NCI-H2107 (cell line): ENCODE measurements at places on chromosomes 13 and 19.

DNA sequence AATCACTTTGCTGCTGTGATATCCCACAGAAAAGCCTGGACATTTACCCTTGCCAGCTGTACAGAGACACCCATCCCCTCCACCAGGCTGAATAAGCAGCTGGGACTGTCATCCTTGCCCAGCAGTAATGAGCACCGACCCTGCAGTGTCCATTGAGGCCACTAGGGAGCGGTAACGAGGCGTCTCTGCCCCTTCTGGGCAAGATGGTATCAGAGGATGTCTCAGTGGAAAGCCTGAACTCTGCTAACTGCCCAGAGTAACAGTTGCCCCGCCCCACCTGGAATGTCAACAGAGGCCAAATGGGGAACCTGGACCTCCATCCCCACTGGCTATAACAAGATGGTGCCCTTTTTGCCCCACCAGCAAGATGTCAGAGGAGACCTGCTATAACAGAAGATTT, 22.8 kb upstream of the CEACAM20 start:
- no peak for DNase-seq

DNA sequence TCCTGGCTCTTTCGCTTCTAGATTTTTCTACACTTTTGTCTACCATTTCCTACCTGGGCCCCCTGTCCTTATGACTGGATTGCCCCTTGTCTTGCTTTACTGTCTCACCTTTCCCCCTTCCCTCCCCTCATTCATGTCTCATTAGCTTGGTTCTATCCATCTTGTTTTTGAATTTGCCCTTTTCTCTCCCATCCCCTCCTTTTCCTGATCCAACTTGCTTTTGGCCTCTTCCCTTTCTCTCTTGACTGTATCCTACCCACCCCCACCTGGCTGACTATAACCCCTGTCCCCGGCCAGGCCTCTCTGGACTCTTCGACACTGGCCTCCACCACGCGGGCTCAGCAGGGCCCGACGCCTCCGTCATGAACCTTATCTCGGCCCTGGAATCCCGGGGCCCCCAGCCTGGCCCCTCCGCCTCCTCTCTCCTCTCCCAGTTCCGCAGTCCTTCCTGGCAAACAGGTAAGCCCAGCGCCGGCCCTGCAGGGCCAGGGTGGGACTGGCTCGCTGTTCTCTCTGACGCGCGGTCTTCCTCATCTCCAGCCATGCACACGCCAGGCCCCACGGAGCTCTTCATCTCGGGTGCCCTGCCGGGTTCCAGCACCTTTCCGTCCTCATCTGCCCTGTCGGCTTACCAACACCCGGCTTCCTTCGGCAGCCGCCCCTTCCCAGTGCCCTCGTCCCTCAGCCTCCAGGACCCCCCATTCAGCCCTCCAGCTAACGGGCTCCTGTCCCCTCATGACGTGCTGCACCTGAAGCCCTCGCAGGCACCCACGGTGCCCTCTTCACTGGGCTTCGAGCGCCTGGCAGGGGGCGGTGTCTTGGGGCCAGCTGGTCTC, 3.4 kb downstream of the PRR12 start:
- no peak for DNase-seq

GRCh38 chr19:30448386-30449077, 76.3 kb downstream of the ZNF536 start:
- no peak for DNase-seq

DNA sequence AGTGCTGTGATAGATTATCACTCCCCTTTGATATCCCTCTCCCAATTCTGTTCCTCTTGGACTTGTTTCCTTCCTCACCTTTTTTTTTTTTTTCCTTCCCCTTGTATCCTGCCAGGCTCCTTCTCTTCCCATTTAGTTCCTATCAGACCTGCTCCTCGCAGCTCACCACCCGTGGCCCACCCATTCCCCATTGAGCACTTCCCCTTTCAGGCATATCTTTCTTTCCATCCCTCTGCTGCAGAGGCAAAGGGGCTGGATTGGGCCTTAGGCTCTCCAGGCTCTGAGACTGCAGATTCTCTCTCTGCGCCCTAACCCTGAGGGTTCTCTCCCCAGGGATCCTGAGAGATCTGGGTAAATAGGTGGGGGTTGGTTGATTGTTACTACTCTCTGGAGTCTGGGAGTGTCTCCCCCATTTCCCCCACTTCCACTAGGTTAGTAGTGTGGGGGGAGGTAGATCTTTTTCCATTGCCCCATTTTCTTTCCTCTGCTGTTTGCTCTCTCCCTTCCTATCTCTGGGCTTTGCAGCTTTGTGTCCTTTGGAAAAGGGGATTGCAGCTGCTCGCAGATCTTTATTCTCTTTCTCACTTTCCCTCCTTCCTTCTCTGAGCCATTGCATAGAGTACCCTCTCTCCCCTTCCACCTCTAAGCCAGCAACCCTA, 2.3 kb downstream of the ARHGAP35 start:
- no peak for DNase-seq

GRCh38 chr13:73608711-73609485, 525.3 kb downstream of the KLF12 start:
- DNase-seq, result no peak

DNA sequence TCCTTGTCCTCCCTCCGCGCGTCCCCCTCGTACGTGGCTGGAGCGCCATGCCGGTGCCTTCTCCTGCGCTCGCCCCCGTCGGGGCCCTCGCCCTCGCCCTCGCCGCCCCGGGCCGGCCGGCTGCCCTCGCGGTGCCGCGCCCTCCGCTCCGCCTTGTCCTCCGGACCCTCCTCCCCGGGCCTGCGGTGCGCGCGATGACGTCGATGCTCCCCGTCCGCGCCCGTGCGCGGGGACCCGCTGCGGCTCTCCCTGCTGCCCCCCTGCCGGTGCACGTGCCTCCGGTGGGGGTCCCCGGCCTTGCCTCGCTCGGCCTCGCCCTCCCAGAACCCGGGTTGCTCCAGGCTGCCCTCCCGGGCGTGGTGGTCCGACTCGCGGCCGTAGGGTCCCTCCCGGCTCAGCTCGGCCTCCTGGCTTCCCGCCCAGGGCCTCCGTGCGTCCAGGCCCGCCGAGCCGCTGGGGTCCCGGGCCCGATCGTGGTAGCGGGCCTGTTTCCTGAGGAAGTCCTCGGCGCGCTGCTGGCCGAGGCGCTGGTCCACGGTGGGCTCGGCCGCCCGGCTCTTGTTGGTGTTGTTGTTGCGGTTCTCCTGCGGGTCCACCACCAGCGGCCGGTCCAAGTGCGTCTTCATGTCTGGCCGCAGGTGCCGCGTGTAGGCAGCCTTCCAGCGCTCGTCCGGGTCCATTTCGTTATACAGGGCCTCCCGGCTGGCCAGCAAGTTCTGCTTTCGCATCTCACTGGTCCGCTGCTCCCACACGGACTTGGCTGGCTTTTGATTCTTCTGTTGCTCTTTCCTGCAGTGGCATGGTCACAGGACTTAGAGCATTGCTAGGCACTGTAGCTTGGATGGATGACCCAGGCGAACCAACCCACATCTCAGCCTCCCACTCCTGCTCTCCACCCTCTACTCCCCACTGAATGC, 148.6 kb downstream of the IER2 start:
- no peak for DNase-seq

DNA sequence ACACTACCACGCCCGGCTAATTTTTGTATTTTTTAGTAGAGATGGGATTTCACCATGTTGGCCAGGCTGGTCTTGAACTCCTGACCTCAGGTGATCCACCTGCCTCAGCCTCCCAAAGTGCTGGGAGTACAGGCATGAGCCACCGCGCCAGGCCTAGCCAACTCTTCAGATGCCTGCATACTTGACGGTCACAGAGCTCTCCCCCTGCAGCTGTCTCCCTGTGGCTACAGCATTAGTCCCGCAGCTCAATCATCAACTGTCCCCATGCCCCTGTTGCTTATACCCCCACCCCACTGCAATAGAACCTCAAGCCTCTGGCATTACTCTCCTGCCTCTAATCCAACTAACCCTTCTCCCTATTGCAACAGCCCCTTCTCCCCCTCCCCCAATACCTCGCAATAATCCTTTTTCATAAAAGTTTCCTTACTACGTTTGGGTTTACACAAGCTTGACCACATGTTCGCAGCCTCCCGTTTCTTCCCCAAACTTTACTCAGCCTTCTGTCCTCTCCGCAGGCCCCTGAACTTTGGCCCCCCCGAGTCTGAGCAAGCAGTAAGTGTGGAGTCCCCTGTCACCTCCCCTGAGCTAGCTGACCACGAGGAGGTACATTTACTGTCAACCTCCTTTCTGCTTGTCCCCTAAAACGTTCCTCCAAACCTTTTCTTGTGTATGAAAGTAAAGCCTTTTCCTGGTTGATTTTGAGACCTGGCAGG, 1.7 kb downstream of the ZNF77 start:
- no peak for DNase-seq
